Activated CD4-positive, alpha-beta T cell treated with anti-CD3 and anti-CD28 coated beads, Interleukin-2, amount 50 U/mL, for 16 hours (primary cell): ENCODE measurements at places on chromosomes 7 and 10.

- no peak for DNase-seq
These were observed 464.5 kb downstream of the ARL4A start for GRCh38 chr7:13151978-13152377.

- no peak for DNase-seq
These were observed 71.3 kb downstream of the ARHGAP22 start for GRCh38 chr10:48533540-48533939.

GRCh38 chr10:93630625-93631557 is 18.6 kb downstream of the PDE6C start:
- DNase-seq: no peak

DNA sequence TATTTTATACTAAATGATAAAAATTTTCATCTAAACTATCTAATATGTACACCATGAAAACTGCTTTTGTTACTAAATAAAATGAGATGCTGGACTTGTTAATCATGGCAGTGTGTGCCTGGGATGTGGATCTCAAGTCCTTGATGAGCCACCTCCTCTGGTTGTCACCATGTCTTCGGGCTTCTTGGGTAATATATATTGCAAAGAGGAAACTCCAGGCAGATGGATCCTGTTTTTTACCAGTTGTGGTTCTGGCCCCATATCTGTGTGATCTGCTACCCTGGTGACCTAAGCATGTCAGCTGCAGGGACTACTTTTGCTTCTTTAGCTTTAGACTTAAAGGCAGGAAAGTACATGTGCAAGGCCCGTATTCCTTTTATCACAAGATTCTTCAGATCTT is 46.2 kb downstream of the TMEM60 start:
- DNase-seq: no peak

DNA sequence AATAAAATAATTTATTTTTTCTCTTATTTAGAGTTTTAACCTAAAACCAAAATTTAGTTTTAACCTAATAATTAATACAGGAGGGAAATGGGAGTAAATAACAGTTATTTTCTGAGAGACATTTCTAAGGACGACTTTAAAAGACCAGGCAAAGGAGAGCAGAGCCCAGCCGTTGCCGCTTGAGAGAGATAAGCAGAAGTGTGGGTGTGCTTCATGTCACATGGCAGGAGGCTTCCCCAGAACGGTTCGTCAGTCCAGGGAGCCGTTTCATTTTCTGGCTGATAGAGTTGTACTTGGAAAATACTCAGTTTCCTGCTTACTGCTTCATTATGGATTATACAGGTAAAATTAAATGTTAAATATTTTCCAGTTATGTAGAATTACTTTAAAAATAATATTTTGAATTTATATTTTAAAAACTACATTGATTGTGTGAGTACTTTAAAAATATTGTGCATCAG is 61.4 kb downstream of the ST7 start:
- DNase-seq: peak; percentile 45

GRCh38 chr7:55325371-55325792 is 39.8 kb upstream of the LANCL2 start:
- no peak for DNase-seq
